Neuronal stem cell (in vitro differentiated cells): ENCODE measurements at places on chromosomes 2 and 18.

DNA sequence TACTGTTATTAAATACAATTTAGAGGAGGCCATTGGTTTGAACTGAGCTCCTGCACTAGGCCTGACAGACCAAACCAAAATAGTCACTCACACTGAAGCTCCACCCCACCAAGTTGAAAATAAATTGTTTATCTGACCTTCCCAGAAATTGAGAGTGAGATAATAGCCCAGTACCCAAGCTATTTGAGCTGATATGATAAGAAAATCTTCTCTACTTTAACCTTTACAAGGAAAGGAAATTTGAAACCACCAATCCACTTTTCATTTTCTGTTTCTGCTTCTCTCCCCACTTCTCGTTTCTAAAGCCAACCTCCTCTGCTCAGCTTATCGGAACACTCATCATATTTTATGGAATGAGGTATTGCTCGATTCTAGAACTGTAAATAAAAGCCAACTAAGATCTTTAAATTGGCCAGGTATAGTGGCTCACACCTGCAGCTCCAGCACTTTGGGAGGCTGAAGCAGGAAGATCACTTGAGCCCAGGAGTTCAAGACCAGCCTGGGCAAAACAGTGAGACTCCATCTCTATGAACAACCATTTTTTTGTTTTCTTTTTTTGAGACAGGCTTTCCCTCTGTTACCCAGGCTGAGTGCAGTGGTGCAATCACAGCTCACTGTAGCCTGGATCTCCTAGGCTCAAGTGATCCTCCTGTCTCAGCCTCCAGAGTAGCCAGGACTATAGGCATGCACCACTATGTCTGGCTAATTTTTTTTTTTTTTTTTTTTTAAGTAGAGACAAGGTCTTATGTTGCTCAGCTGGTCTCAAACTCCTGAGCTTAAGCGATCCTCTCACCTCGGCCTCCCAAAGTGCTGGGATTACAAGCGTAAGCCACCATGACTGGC is 13.3 kb upstream of the GALM start:
- no peak for DNase-seq

DNA sequence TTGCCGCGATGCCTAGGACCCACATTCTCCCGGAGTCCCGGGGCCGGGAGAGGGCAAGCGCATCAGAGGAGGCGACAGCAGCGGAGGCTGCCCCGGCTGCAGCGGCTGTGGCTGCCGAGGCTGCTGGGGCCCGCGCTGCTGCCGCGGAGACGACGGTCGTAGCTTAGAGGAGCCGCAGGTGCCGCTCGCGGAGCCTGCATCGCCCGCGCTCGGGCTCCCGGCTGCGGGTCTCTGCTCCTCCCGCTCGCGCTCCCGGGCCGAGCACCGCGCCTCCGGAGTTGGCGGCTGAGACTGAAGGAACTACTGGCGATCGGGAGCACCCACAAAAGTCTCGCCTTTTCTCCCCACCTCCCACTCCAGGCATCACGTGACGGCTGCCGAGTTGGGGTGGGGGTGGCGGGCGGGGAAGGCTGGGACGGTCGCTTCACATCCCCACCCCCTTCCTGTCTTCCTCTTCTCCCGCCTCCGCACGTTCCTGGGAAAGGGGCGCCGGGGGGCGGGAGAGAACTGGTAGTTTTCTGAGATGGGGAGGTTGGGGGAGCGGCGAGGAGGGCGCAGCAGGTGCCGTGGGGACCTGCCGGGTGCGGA is at the start of gene LYPD1:
TSS of gene LYPD1 (minus strand) at position 298 of the 588 bp plus-strand sequence. CDS start at position 25, 273 bp downstream.
- DNase-seq, result peak; percentile 44

DNA sequence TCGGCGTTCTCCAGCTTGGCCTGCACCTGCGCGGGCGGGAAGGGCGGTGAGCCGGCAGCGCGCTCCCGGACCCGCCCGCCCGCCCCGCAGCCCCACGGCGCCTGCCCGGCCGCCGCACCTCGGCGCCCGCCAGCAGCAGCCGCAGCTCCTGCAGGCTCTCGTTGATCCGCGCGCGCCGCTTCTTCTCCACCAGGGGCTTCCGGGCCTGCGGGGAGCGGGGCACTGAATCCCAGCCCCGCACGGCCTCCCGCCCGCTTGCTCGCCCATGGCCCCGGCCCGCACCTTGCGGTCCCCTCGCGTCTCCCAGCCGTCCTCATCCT is 335 bp downstream of the HES6 start:
- no peak for DNase-seq

DNA sequence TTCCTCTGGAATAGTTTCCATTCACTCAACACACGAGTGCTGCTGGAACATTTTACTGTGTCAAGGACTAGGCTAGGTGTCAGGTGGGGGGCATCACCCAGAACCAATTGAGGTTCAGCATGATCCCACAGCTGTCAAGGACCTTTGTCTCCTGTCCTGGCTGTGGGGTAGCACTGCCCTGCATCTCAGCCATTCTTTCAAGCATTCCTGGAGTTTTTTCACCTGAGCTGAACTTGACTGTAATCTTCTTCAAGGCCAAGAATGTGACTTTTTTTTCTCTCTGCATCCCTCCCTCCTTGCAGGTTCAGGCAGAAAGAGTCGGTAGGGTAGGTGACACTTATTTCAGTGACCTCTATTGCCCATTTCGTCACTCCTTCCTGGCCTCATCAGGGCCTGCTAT is 3.5 kb downstream of the MAPK4 start:
- DNase-seq, result no peak

GRCh38 chr18:32373995-32374394 is 96.7 kb downstream of the GAREM1 start:
- DNase-seq, result no peak

GRCh38 chr2:99504844-99505584 is 15.2 kb upstream of the REV1 start:
- no peak for DNase-seq

DNA sequence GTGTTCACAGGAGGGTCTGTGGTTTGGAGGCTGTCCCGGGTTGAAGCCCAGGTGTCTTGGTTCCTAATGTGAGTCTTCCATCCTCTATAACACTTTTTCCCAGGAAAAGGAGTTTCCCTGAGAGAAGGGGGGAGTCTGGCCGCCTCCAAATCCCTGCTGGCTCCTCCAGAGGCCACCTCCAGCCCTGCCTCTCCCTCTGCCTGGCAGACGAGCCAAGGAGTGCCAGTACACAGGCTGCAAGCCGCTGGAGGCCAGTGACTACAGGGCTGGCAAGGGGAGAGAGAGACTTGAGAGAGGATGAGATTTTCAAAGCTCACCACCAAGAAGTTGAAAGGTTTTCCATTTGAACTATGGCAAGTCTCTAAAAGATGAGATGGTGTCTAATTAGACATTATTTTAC is 154.2 kb upstream of the ID2 start:
- DNase-seq, result no peak

DNA sequence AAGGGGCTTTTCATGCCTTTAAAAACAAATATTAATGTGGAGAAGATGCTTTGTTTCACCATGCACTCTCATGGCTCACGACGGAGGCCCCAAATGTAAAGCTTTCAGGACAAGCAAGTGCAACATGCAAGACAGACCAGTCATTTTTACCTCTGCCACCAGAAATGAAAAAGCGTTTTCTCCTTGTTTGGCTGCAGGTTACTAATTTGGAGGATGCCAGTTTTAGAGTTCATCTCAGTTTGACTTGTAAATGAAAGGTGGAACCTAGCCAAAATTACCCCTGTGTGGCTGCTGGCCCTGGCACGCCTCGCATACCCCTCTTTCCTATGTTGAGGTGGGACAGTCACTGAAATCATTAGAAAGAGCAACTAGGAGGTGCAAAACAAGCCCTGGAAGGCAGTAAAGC is 138.6 kb downstream of the BCL2 start:
- no peak for DNase-seq

- no peak for DNase-seq
These were observed 21.3 kb downstream of the ITGA6 start for GRCh38 chr2:172448544-172449267.

DNA sequence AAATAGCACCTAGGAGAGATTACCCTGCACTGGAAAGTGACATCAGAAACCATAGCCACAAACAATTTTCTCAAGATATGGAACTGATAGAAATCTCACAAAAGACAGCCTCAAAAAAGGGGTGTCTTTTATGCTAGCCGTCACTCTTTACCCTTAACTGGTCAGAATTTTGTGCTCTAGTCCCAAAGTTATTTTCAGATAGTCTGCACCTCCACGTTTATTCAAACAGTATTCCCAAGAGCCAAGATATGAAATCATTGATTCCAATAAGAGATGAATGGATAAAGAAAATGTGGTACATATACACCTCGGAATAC is 23.5 kb upstream of the PMAIP1 start:
- no peak for DNase-seq

DNA sequence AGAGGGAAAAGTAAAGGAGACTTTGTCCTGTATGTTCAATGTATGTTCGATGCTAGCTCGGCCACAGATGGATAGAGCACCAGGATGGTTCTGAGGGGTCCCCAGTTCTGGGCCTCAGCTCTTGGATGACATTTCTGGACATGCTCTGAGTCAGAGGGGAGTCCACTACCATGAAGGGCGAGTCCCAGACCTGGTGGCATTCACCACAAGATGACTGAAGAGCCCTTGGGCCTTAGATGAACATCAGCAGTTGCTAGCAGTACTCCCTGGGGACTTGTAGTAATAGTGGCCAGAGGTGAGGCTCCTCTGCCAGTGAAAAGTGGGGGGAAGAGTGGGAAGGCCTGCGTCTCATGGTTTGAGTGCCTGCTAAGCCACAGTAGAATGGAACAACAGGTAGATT is 109.5 kb downstream of the GRB14 start:
- DNase-seq, result no peak

GRCh38 chr2:121710470-121711170 is 26.1 kb downstream of the NIFK start:
- DNase-seq, result no peak
